ENCODE measurements at places on chromosomes 7 and 10. TPM values are rescaled to one million over a fixed set of nuclear protein-coding genes. Genes with fewer than 3 reads are reported as not detected.

PON3 gene
- 2.8 TPM for polyA plus RNA-seq

NKX2-3 gene
- polyA plus RNA-seq = not detected

CCDC146 gene
- 30.9 TPM for polyA plus RNA-seq

ZNF37A gene
- 21.4 TPM for polyA plus RNA-seq

GRID2IP gene
- polyA plus RNA-seq = 1.1 TPM

NODAL gene
- 0.18 TPM for polyA plus RNA-seq

DNA sequence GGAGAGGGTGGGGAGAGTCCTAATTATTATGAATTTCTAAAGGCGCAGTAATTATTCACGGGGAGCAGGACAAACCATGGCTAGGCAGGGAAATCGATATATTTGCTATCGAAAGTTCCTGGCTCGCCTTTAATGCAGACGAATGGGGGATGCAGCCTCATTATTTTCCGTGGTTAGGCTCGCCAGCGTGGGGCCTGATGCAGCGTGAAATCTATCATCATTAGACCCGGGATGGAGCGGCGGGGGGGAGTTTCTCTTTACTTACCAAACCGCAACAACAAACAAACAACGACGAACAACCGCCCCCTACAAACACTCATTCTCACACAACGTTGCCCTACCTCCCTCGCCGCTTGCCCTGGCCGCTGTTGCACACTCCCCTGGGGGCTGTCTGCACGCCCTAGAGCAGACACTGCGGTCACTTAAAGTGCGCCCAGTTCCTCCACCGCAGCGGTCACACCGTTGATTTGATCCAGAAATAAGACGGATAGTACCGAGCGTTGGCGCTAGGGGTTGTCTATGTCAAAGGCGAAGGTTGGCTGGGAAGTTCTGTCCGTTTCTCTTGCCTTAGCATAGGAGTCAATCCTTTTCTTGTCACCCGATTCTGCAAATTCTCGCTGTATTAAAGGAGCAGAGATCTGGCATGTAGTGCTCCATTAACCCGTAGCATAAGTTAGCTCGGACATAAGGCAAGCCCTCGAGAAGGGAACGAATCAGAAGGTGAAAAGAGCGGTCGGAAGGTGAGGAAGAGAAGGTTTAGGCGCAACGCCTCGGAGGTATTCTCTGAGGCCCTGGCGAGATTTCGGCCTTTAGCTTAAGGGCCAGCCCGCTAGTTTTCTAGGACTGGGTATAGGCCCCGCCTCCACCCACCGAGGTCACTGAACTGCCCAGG is 10.4 kb downstream of the NXPH1 start:
- DNase-seq = no peak

GRCh38 chr7:152136686-152137085 is 111.2 kb downstream of the GALNT11 start:
- DNase-seq = peak; percentile 13

DNA sequence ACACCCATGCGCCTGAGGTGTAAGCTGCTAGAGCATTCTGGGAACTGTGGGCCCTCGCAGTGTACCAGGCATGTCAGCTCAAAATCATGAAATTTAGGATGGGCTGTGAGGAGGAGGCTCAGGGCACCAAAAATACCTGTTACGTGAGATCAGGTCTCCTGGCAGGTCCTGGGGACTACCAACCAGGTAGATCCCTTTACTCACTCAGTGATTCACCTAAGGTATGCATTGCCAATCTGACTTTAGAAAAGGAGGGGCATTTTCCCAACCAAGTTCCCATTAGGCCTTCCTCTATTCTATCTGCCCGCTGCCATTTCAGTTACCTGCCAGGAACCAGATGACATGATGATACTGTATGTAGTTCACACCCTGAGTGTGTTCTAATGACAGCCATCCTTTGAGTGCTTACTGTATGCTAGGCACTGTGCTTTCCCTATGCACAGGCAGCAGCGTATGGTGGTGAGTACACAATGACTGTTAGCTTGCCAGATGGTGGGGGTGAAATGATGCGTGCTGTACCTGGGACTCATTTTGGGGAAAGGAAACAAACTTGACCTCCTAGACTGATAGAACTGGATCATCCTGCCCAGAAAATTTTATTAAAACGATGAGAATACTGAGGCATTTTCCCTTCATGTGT is 62.0 kb downstream of the CFAP58 start:
- DNase-seq = no peak

DNA sequence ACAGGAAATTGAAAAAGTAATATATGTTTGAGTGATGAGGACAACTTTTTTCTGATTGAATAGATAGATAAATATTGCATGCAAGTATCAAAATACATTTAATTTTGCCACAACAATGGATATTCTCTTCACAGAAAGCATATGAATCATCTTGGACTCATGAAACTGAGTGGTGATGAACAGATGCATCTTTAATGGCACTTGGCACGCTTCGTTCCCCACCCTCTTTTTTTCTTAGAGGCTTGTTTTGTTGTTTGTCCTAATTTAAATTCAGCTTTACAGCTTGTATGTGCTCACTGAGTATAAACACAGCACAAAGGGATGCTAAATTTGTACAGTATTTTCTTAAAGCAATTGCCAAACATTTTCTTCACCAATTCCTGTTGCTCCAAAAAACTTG is 145.0 kb upstream of the YAE1 start:
- no peak for DNase-seq

- no peak for DNase-seq
These were observed 28.6 kb downstream of the MRPL32 start for GRCh38 chr7:42960762-42961161.

DNA sequence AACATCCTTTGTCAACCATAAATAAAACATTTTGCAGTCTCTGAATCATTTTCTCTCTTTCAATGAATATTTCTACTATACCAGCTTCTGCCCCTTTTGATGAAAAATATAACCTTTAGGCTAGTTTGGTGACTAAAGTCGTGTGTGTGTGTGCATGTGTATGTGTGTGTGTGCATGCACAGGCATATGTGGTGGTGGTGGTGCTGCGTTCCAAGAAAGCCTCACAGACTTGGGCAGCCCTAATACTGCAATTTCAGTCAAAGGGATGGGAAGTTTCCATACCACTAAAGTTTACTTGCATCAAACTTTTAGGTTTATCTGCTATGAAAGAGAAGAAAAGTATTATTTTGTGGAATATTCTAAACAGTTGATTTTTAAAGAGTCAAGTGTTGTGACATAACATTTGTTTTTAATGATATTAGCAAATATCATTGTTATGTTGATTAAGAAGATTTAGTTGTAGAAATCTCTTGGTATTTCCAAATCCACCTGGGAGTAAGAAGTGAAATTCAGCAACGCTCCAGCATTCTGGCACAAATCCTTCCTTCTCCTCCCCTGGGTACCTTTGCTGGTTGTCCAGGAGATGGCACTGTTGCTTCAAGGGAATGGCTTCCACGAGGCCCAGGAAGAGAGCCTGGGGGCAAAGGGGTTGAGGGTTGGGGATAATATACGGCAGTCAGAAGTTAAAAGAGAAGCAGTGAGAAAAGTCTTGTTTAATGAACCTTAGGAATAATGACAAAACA is 41.5 kb downstream of the ASB4 start:
- DNase-seq = no peak

DNA sequence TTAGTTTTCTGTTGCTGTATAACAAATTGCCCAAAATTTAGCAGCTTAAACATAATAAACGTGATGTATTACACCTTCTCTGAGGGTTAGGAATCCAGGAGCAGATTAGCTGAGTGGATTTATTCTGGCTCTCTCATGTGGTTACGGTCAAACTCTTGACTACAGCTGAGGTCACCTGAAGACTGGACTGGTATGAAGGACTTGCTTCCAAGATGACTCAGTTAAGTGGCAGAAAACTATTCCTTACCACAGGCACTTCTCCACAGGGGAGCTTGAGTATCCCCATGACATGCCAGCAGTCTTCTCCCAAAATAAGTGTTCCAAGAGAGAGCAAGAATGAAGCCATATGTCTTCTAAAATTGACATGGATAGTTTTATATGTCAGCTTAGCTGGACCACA is 957.2 kb upstream of the GHITM start:
- no peak for DNase-seq

GRCh38 chr10:71299071-71299785 is 19.8 kb upstream of the SLC29A3 start:
- DNase-seq = no peak

DNA sequence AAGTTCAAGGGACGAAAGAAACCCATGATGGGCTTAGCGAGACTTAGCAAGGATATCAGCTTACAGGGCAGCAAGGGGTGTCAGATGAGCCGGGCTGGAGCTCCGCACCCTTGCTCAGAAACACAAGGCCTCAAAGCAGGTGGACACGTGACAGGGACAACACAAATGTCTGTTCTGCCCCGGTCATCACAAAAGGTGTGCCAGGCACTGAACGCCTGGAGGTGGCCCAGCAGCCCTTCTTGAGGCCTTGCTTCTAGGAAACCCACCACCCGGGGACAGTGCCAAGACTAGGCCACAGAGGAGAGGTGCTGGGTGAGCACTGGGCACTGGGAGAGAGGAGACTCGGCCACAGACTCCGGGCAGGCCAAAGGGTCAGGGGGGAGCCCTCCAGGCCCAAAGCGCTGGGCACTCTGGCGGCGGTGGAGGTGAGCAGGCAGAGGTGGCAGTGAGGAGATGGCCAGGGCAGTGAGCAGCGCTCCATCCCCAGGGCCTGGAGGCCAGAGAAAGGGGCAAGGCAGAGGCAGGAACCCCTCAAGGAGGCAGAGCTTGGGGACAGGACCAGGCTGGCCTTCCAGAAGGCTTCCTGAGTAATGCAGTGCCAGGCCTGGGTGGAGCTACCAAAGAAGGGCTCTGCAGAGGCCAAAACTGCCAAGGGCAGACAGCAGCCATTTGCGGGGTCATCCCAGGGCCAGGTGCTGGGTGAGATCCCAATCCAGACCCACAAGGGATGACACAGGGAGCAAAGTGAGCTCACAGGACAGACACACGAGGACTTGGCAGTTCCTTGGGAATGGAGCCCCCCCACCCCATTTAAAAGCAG is 22.7 kb downstream of the EBF3 start:
- no peak for DNase-seq

- no peak for DNase-seq
These were observed 75.5 kb downstream of the CDK14 start for GRCh38 chr7:90671571-90671970.

DNA sequence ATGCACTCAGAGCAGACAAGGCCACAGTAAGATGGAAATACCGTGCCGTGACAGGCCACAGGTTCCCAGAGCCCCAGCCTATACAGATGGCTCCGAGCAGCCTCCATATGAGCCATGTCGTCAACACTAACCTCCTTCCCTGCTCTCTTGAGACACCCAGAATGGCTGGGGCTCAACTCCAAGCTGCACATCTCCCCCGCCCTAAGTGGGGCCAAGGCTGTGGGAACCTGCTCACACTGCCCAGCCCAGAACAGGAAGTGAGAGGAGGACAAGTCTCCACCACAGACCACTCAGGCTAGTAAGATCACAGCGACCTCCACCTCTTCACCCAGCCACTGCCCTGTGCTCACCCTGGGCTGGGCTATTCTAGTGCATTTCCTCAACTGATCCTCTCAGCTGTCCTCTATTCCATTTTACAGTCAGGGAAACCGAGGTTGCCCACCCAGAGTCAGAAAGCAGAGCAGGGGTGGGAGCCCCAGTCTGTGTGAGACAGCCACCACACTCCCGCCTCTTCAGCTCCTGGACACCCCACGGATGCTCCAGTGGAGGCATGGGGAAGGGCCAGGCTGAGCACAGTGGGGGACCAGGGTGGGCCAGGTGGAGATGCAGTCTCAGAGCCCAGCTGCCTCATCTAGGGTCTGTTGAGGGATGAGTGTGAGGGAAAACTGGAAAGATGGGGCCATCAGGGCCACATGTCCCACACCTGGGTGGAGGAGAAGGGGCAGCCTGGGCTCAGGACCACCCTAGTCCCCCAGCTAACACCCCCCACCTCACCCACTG is 11.6 kb downstream of the GRID1 start:
- no peak for DNase-seq

DNA sequence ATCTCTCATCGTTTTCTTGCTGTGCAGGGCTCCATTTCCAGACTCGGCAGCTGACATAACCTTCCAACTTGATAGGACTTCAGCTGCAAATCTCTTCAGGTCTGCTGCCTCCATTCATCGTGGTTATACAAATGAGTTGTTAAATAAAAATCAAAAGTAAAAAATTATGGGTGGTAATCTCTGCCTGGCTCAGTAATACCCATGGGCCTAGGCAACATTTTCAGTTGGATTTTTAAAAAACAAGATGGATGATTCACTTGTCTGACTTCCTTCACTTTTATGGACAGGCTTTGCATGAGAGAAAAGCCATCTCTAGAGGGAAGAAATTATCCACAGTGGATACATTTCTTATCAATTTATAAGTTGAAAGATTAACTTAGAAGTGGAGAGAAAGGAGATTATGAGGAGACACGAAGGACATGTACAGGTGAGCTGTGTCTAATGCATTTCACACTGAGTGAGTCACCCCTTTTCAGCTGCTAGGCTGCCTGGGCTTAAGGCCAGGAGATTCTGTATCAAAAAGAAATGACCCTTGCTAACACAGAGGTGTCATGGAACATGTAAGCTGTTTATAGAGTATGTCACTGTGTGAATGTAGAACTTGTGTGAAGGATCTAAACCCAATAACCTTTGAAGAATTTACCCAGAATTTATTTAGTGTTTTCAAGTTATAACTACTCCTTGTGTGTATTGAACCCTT is 495.1 kb downstream of the AUTS2 start:
- DNase-seq = no peak

- no peak for DNase-seq
These were observed 110.9 kb downstream of the CCDC7 start for GRCh38 chr10:32556783-32557395.

DNA sequence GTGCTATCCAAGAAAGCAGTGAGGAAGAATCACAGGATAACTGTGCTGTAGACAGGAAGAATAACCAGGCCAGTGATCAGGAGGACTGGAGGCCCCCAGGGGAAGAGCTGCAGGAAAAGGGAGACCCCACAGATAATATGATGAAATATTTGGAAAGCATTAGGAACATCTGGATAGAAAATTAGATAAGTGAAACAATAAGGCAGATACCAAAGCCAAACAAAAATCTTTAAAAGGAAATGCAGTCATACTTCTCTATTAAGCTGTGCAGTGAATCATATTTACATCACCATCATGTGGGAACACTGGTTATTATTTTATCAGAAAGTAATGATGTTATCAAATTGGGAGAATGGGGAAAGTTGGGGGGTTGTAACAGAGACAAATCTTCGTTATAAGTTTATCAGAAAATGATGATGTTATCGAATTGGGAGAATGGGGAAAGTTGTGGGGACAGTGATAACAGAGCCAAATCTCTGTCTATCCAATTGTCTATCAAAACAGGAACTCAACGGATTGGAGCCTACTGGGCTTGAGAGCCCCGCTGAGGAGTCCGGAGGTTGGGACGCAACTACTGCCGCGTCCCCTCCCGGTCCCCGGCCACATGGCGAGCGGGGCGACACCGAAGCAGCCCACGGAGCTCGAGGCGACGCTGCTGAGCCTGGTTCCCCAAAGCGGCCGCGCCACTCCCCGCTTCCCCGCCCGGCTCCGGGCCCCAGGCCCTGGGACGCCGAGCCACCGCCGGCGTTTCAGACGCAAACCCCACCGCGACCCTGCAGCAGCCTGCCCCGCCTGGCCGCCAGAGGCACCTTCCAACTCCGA is 14.0 kb upstream of the RALA start:
- no peak for DNase-seq

DNA sequence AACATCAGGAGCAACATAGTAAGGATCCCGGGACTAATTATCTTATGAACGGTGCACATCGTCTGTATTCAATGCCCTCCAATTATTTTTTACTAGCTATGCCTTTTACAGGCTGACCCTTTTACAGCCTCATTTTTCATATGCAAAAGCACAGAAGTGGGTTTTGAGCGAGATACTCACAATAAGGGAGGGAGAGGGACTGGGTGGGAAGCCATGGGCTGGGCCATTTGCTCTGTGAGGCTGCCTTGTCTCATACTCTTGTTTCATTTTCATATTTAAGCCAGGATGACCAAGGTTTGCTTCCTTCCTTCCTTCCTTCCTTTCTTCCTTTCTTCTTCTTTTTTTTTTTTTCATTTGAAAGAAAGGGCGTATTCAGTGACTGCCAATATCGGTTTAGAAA is 259.3 kb downstream of the TRIL start:
- DNase-seq = no peak
